ENCODE measurements at places on chromosomes 2 and 18.

DNA sequence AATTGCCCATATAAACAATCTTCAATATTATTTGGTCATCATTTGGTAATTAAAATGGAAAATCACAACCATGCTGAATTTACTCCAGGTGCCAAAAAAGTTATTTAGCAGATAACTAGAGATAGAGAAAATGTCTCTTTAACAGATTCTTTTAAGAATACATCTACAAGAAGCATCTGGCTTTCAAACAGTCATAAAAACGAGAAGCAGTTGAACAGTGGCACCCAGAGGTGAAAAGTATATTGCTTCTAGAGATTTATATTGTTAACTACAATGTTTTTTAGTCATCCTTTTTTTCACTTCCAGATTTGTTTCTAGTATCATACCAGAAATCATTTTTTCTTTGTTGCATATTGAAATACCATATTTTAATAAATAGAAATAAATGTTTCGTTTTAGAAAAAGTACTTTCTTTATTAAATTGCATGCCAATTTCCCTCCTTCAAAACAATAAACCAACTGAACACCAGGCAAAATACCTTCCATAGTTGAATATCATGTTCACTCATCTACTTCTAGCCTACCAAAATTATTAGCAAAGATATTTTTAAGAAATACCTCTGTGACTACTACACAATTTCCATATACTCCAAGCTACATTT is 65.4 kb upstream of the HNRNPA3 start:
- DNase-seq = peak; percentile 67

DNA sequence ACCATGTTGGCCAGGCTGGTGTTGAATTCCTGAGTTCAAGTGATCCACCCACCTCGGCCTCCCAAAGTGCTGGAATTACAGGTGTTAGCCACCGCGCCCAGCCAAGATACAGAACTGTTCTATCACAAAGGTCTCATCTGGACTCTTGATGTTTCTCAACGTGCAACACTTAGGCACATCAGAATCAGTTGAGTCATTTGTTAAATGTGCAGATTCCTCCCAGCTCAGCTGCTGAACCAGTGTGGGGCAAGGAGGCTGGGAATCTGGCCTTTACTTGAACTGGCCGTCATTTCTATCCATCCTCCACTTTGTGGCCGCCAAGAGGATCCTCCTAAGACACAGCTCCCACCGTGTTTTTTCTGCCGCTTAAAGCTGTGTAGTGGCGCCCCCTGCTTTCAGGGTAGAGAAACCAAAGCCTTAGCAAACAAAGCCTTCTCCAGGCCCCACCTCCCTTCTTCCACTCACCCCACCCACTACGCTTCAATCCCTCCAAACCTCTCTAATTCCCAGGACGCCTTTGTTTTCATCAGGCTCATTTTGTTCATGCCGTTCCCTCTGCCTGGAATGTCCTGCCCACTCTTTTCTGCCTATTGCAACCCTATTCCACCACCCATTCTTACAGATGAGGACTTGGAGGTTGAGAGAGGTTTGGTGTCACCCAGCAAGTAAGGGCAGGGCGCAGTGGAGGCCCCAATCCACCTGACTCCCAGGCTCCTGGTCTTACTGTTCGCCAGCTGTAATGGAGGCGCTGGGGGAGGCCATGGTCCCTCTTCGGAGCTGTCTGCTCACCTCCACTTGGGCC is 776 bp upstream of the SPEG start:
- DNase-seq = peak; percentile 36

GRCh38 chr2:217185265-217185995 is 325.6 kb upstream of the TNP1 start:
- no peak for DNase-seq

- DNase-seq = peak; percentile 24
These were observed 2.2 kb downstream of the HMSD start for GRCh38 chr18:63951302-63951705.

GRCh38 chr18:36771245-36771644 is 57.6 kb downstream of the TPGS2 start:
- DNase-seq = no peak

DNA sequence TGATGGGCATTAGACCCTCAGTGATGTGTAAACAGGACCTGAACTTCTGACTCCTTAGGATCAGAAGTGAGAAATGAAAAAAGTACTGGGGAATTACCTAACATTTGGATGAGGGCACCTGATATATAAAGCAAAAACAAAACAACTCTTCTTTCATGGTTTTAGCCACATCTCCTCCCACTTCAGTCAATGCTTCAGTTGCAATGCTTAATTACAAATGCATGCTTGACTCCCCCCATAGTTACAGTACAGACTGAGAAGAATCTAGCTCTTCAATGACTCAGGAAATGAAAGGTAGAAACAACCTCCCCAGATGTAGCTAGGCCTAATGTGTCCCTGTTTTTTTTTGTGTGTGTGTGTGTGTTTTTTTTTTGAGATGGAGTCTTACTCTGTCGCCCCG is 276.8 kb upstream of the POU3F3 start:
- DNase-seq = no peak

DNA sequence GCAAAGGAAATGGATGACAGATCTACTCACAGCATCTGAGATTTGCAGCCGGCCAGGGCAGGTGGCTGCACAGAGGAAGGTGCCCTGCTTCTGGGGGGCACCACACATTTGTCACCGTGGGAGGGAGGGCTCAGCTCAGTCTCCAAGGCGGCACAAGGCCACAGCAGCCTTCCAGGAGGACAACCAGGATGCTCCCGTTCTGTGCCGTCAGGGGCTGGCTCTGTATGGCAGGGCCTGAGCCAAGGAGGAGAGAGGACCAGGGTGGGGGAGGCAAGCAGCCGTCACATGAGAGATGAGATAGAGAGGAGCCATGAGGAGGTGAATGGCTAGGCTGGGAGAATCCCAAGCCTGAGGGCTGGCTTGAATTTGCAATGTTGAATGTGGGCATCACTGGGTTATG is 4.6 kb upstream of the BOK start:
- DNase-seq = no peak

GRCh38 chr2:184449760-184450159 is 148.6 kb upstream of the ZNF804A start:
- no peak for DNase-seq

GRCh38 chr2:218419630-218420216 is 800 bp downstream of the VIL1 start:
- no peak for DNase-seq

DNA sequence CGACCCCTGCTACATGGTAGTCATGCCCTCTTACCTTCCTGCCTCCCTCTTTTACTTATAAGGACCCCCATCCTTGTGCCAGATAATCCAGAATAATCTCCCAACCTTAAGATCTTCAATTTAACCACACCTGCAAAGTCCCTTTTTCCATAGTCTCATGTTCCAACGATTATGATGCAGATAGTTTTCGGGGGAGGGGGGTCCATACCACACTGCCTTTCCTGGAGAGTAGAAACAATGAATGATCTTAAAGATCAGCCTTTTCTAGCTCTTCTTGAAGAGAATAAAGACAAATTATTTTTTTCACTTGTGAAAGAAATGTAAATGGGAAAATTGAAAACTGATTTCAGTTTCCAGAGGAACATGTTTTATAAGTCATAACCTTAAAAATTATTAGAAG is 4.3 kb upstream of the FAM98A start:
- no peak for DNase-seq

GRCh38 chr18:23897291-23897690 is 117.3 kb upstream of the TTC39C start:
- peak; percentile 48 for DNase-seq

DNA sequence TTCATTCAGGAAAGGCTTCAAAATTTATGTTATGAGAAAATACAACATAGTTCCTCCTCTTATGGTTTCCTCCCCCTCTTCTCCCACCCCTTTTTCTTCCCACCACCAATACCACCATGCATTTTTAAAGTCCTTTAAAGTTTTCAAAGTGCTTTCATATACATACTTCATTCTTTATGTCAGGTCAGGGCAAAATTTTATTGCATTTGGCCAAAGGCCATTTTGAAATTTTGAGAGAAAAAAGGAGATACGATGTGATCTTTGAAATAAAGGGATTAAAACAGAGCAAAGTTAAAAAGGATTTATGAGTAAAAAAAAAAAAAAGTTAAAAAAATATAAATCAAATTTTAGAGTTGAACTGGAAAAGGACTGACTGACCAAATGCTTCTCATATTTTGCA is 792.5 kb upstream of the FANCL start:
- DNase-seq = no peak

DNA sequence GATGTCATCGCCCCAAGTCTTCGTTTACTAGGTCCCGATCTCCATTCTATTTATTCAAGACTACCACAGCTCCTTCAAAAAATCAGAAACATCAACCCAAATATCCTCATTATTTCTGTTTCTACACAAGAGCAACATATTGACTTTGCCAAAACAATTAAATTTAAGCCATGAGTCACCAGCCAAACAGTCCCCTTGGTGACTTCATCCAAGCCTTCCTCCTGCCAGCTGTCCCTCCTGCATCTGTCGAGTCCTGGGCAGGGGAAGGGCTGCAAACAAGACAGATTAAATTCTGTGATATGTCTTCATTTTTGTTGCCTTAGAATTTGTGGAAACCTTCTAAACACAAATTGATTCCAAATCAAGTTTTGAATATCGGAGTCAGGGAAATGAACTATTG is 110.3 kb downstream of the SP3 start:
- DNase-seq = peak; percentile 16

GRCh38 chr2:60528281-60529020 is 25.0 kb downstream of the BCL11A start:
- DNase-seq = no peak

DNA sequence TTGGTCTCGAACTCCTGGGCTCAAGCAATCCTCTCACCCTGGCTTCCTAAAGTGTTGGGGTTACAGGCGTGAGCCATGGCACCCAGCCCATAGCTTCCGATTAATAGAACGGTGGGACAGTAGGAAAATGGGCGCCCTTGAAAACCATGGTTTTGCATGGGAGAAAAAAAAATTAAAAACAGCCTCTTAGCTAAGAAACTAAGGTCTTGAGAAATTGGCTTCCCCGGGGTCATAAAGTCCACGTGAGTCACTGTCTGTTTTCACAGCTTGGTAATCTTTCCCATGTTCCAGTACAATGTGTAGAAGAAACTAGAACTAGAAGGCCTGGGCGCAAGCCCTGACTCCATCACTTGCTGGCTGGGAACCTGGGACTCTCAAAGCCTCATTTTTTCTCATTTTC is 20.7 kb downstream of the B3GNT2 start:
- peak; percentile 71 for DNase-seq

- DNase-seq = no peak
These were observed 17.3 kb downstream of the LYPD6B start for GRCh38 chr2:149055751-149056150.
